ENCODE measurements at places on chromosomes 12 and 14.

- no peak for DNase-seq
Observed at GRCh38 chr14:33773205-33774030, 177.5 kb downstream of the EGLN3 start.

DNA sequence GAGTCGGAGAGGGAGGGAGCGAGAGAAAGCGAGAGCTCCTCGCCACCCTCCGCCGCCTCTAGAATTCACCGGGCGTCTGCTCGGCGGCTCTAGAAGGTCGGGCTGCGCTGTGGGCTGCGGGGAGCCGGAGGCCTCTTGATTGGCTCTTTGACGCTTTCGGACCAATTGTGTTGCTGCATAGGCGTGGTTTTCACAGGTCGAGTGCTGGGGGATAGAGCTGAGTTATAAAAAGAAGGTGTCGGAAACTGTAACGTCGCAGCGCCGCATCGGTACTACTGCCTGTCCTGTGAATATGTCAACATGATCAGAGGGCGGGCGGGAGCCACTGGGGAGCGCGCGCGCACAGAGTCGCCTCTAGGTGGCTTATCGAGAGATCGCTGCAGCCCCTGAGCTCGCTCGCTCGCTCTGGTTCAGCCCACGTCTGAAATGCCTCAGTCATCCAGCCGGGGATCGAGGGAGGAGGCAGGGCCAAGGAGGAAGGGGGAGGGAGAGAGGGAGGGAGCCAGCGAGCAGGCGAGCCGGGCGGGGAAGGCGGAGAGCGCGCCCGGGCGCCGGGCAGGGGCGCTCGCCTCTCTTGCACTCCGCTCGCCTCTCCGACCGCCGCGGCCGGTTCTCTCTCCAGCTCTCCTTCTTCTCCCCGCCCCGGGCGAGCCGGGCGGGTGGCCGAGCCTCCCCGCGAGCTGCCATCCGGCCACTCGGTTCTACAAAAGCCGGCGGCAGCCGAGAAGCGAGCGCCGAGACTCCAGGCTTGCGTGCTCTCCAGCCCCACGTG, at the start of gene TBX3:
Gene TBX3, minus strand, starts transcription at position 78 of the 772 bp plus-strand sequence. CDS start 975 bp downstream, outside the sequence.
- DNase-seq, result peak; percentile 99

- peak; percentile 48 for DNase-seq
Observed at GRCh38 chr14:105093431-105094192, 28.4 kb upstream of the GPR132 start.

GRCh38 chr12:57983146-57983857, 41.9 kb downstream of the ATP23 start:
- peak; percentile 44 for DNase-seq

GRCh38 chr12:70794131-70794530, 126.4 kb downstream of the PTPRR start:
- no peak for DNase-seq

DNA sequence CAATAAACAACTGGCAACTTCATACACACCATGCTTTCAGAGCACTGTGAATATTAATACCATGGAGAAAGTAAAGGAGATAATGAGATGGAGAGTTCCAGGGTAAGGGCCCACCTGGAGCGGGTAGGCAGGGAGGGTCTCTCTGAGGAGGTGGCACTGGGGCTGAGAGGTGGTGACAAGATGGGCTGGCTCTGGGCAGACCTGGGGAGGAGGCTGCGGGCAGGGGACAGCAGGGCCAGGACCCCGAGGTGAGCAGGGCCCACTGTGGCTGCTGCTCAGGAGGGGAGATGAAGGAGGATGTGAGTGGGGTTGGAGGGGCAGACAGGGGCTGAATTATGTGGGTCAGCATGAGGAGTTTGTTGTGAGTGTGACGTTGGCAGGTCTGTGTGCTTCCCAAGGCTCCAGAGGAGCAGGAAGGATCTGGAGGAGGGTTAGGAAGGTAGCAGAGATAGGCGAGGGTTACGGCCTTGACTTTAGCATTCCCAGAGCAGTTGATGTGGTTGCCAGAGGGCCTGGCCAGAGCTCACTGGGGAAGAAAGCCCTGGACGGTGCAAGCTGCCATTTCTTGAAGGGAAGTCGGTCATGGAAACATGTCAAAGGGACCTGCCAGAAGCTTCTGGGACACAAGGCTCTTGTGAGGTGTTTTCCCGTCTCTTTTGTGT, 88.2 kb downstream of the CACNA1C start:
- no peak for DNase-seq

- no peak for DNase-seq
Observed at GRCh38 chr14:44030831-44031383, 476.2 kb downstream of the FSCB start.

GRCh38 chr14:79576424-79576823, 634.9 kb downstream of the DIO2 start:
- no peak for DNase-seq

GRCh38 chr14:58662018-58662417, 24.3 kb downstream of the DACT1 start:
- DNase-seq, result peak; percentile 29

DNA sequence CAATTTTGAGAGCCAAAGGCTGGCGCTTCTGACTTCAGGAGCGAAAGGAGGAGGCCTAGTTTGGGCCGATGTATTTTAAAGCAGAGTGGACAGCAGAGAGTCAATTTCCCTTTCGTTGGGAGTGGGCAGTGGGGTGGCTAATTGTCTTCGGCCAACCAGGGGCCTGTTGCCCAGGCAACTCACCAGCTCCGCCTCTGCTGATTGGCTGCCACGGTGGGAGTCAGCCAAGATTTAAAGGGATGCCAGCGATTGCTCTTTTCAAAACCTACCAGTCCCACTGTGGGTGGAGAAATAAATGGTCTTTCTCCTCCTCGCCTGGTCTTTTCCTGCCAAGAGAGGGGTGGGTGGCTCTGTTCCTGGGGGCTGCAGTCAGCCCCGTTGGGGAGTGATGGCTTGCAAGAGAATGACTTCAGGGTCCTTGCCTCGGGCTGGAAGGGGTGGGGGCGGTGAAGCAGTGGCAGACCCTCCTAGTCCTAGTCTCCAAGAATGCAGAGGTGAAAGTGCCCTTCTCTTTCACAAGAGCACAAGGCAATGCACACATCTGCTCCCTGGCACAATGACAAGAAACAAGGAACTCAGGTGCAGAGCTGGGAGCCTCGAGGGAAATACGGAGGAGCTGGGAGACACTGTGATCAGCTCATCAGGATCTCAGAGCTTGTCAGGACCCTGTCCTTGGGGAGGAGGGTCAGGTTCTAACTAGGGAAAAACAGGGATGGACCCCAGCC, 37.7 kb downstream of the RASAL1 start:
- DNase-seq, result no peak

DNA sequence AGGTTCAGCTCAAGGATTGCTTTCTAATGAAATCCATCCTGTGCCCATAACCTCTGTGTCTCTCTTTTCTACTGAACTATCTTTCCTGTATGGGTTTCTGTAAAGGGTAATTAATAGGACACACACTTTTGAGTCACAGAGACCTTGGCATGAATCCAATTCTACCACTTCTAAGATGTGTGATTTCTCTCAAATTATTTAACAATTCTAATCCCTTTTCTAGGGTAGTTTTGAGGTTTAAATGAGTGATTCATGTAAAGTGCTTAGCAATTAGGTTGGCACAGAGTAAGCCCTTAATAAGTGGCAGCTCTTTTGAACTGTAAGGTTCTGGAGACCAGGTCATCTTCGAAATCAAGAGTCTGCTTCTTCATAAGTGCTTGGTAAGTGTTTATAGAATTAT, 202.7 kb downstream of the RASSF9 start:
- DNase-seq, result no peak

- no peak for DNase-seq
Observed at GRCh38 chr12:132154941-132155770, 10.9 kb downstream of the NOC4L start.

DNA sequence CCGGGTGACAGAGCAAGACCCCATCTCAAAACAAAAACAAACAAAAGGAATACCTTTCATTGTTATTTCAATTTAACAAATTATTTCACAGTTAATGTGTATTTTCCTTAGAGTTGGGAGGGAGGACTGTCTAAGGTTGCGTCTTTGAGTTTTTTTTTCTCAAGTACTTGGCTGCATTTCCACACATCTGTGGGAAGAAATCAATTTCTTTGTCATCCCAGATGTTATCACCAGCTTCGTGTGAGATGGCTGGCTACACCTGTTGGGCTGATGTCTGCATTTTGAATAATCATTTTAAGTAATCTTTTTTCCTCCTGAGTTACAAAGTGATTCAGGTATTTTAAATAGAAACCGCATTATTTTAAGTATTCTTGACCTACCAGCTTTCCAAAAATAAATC, 59.4 kb downstream of the EML1 start:
- no peak for DNase-seq

GRCh38 chr12:102169922-102170621, 27.6 kb downstream of the PMCH start:
- DNase-seq, result peak; percentile 32

GRCh38 chr12:53500142-53500775, 824 bp upstream of the TARBP2 start:
- DNase-seq, result peak; percentile 78

- DNase-seq, result no peak
Observed at GRCh38 chr14:69528143-69528542, 43.6 kb downstream of the PLEKHD1 start.

DNA sequence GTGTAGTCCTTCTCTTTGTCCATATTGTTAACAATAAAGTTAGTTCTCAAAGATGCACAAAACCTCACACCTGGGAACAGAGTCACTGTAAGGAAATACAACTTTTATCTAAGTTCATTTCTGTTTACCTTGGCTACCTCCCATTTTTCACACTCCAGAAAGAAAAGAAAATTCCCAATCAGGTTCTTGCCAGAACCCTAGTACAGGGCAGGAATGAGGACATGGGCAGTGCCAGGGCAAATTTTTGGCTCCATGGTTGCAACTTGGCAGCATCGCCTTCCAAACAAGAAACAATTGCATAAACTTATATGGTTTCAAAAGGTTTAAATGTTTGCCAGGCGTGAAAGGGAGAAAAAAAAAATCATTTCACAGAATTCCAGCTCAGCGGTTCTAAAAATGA, 296.3 kb upstream of the PRKD1 start:
- DNase-seq, result no peak

DNA sequence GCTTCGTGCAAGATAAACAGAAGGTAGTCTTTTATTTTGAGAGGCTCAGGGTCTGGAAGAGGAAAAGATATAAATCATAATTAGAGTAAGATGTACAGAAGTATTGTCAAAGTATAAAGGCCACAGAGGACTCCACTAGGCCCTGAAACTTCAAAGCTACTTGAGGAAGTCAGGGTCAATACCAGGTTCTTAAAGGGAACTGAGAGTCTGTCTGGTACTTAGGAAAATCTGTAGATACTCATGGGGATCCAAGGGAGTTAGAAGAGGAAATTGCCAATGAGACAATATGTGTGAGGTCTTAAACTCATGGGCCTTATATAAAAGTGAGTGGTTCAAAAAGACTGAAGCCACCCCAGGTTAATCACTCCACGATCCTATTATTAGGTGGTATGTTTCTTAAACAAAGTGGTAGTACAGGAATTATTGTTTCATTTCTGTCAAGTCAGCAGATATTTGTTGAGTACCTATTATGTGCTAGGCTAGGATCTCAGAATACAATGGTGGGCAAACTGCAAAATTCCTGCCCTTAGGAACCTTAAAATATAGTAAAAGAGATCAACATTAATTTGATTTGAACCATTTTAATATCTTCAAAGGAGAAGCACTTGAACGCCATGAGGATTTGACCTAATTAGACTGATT, 314.6 kb downstream of the ADAMTS20 start:
- DNase-seq, result peak; percentile 85

- DNase-seq, result no peak
Observed at GRCh38 chr12:57569858-57570257, 20.0 kb downstream of the KIF5A start.

- peak; percentile 27 for DNase-seq
Observed at GRCh38 chr14:85960756-85961155, 430.8 kb downstream of the FLRT2 start.

DNA sequence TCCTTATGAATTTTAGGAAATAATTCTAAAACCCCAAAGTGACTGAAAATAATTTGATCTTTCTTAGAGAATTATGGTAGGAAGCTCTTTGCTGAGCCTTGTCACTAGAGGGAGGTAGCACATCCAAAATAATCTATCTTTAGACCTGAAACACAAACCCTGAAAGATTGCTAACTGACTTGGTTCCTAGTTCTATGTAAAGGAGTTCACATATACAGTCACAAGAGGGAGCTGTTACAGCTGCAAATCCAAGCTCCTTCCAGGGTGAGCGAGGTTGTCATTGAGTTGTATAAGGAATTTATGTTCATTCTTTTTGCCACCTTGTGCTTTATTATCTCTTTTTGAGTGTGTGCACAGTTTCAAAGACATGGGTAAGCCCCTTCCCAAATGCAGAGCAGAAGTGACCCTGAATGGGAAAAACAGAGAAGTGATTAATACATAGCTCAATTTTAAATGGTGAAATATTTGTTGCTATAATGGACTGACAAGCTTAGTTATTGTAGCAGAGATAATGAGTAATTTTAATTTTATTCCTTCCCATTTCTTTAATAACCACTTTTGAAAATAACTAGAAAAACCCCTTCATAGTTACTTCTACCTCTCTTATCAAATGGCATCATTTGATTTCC, 387.9 kb downstream of the DAD1 start:
- peak; percentile 81 for DNase-seq

DNA sequence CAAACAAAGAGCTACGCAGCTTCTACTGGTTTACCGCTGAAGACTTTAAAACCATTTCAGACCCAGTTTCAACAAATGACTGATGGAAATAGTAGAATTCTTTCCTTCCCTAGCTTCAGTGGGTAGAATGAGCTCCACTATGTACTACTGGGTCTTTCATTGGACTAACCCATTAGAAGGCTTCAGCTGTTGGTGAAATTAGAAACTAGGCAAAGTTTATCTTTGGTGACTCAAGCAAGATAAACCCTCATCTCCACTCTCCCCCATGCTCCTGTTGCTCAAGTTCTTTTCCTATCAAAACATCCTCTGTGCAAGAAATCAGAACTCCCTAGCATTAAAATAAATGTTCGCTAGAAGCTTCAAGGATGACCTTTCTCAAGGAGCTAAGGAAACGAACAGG, 159.2 kb downstream of the PAWR start:
- DNase-seq, result no peak

GRCh38 chr14:81125536-81125935, 95.2 kb downstream of the GTF2A1 start:
- DNase-seq, result no peak

- DNase-seq, result no peak
Observed at GRCh38 chr14:95240859-95241813, 78.6 kb downstream of the CLMN start.

DNA sequence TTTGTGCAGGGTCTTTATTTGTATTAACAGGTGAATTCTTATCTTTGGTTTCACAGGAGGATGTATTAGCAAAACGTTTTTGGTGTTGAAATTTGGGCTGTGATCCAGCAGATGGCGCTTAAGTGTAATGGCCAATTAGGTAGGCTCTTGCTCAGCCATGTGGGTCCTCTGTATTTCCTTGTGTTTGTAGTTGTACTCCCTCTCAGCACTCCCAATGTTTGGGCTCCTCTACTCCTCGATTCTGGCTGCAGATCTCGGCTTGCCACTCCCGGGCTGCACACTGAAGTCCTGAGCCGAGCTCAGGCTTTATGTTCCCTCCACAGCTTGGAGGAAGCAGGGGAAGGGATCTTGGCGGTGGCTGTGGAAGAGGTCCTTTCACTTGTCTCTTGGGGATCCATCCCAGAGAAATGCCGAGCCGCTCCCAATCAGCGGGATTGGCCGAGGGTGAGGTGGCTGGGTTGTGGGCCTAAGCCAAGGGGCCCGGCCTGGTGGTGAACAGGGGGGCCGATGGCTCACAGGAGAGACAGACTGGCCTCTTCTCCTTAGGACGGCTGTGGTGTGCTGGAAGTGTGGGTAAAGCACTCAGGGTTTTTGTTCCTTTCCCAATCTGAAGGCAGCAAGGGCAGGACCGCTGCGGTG, 133.7 kb downstream of the AEBP2 start:
- DNase-seq, result peak; percentile 71

GRCh38 chr12:18468246-18469075, 207.1 kb downstream of the PIK3C2G start:
- DNase-seq, result no peak

GRCh38 chr14:68675233-68675577, 117.7 kb downstream of the ZFP36L1 start:
- DNase-seq, result no peak
